ENCODE measurements at places on chromosomes 2 and 18.

DNA sequence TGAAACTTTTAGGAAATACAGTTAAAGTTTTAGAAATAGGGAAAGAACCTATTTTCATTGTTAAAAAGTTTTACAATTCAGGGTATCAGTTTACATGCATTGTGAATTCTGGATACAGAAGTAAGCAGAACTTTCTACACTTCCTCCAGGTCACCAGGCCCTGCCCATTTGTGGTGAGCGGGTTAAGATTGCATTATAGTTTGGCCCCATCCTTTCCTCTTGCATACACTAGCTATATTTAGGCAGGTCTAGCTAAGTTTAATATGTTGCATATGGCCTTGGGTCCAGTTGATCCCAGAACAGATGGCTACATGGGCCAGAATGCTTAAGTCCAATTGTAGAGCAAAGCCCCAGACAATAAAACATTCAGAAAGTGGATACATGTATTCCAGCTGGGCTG, 4.8 kb downstream of the VWA3B start:
- no peak for DNase-seq

DNA sequence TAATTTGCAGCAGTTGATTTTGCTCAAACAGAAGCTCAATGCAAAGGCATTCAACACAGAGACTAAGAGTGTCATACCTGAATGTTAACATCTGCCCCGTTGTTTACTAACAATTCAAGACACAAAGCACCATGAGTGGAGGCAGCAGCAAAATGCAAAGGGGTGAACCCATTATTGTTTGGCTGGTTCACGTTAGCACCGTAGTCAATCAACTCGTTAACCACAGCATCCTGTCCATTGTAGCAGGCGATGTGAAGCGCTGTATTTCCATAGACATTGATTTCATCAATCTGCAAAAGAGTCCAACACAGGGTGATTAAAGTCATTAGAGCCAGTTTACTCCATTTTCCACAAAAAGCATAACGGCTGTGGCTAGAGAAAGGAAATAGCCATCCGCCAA, 189.3 kb downstream of the ANKRD44 start:
- DNase-seq: no peak

DNA sequence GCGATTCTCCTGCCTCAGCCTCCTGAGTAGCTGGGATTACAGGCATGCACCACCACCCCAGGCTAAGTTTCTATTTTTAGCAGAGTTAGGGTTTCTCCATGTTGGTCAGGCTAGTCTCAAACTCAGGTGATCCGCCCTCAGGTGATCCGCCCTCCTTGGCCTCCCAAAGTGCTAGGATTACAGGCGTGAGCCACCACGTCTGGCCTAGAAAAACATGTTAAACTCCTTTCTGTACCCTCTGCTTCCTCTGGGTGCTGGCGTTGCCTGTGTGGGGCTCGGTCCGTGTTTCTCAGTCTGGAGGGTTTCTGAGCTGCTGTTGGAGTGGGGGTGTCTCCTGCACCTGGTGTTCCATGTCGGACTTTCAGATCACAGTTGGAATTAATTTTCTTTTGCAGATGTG, 17.9 kb downstream of the LDLRAD4 start:
- DNase-seq: no peak

- DNase-seq: no peak
These were observed 304.2 kb upstream of the MC4R start for GRCh38 chr18:60676815-60677214.

- no peak for DNase-seq
These were observed 24.5 kb downstream of the IRS1 start for GRCh38 chr2:226775032-226775509.

- peak; percentile 76 for DNase-seq
These were observed 96.4 kb downstream of the RTP5 start for GRCh38 chr2:241965931-241966412.

GRCh38 chr2:39881494-39881893, 102.4 kb upstream of the THUMPD2 start:
- no peak for DNase-seq

- no peak for DNase-seq
These were observed 167.1 kb upstream of the COPS8 start for GRCh38 chr2:236918545-236918944.

DNA sequence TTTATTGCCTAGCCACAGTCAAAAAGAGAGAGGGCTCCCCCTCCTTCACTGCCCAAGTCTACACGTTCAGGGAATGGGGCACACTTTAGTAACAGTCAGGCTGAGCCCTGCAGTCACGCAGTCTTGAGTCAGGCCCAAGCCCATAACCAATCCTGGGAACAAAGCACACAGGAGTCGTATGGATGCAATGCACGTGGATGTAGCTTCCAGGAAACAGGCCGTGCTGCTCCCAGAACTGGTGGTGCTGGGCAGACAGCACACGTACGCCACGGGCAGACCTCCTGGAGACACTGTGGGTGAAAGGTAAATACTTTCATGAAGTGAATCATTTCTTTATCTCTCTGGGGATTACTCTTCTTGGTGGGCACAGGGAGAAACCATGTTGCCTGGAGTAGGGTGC, 30.0 kb upstream of the MBP start:
- no peak for DNase-seq

- no peak for DNase-seq
These were observed 46.9 kb upstream of the GREB1L start for GRCh38 chr18:21194871-21195771.

- DNase-seq: no peak
These were observed 41.1 kb upstream of the VIT start for GRCh38 chr2:36655453-36655852.

GRCh38 chr2:1647417-1648240, 96.7 kb downstream of the PXDN start:
- no peak for DNase-seq

DNA sequence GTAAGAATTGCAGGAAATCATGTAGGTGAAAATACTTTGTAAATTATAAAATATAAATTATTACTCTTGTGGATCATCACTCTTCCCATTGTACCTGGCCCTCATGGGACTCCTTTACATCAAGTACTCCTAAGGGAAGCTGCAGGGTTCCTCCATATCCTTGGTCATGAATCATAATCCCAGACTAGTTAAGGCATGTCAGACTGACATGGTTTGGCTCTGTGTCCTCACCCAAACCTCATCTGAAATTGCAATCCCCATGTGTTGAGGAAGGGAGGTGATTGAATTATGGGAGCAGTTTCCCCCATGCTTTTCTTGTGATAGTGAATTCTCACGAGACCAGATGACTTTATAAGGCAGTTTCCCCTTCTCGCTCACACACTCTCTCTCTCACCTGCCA, 77.1 kb downstream of the CMPK2 start:
- no peak for DNase-seq

DNA sequence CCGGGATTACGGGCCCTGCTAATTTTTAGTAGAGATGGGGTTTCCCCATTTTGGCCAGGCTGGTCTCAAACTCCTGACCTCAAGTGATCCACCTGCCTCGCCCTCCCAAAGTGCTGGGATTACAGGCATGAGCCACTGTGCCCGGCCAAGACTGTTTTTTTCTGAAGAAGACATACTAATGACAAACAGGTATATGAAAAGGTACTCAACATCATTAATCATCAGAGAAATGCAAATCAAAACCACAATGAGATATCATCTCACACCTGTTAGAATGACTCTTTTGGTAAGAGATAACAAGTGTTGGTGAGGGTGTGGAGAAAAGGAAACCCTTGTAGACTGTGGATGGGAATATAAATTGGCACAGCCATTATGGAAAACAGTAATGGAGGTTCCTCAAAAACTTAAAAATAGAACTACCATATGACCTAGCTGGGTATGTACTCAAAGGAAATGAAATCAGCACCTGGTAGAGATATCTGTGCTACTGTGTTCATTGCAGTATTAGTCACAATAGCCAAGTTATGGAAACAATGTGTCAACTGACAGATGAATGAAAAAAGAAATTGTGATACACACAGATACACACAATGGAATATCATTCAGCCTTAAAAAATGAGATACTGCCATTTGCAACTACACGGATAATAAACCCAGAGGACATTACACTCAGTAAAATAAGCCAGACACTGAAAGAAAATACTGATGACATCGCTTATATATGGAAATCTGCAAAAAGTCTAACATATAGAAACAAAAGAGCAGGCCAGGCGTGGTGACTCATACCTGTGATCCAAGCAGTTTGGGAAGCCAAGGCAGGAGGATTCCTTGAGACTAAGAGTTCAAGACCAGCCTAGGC, 20.8 kb downstream of the SOS1 start:
- DNase-seq: peak; percentile 22

DNA sequence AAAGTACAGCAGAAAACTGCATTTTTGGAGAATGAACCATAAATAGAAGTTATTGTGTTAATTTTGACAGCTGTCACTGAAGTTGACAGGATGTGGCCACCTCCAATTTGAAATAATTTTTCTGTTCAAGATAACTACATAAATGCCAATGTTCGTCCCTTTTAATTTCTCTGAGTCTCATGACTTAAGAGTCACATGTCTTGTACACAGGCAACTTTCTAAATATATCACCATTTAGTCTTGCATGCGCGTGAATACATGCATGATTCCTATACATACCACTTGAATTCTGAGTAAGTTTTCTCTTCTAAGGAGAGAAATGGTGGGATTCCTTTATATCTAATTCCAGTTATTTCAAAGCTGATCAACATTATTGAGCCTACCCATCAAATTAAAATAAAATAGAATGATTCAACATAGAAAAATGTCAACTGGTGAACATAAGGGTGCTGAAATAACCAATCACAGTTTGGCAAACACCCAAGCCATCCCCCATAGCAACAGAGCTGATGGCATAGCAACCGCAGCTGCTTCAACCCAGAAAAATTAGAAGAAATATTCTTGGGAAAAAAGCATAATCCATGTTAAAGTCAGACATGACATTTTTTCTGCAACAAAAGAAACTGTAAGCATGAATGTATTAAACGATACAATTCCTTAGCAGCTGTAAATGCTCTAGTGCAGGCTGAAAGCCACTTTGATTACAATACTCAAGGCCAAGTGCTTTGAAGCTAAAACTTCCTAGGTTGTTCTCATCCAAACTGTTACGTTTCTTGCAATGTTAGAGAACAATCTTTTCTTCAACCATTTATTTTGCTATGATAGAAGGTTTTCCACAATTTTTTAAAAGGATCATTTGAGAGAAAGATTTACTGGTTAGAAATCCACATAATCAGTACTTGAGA, 282.7 kb downstream of the DLGAP1 start:
- DNase-seq: no peak

DNA sequence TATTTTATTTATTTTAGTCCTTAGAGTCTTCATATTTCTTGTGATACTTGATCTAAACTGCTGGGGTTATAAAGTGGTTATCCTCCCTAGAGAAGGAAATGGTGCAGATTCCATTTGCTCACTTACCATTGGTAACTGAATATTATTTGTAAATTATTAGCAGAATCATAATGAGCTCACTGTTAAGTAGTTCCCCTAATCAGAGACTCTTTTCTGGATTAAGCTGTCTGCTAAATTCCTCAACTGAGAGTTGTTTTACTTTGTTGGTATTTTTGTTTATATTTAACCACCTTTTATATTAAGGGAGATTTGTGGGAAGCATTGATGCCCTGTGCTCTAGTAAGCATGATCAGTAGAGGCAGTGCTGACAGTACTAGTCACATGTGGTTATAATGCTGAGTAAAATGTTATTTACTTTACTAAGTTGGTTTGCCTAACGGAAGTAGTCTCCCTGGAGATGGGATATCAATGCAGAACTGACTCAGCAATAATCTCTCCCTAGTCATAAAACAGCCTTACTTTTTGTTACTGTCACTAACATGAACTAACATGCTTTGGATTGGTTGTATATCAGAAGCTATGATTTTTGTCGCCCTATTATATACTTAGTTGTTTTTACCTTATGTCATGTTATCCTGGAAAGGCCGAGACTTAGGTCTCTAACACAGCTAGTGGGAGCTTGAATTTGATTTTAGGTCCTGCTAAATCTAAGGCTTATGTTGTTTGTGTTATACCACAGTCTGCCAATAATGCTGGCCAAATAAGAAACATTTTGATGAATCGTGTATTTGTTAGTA, 166.7 kb downstream of the MCFD2 start:
- DNase-seq: no peak

DNA sequence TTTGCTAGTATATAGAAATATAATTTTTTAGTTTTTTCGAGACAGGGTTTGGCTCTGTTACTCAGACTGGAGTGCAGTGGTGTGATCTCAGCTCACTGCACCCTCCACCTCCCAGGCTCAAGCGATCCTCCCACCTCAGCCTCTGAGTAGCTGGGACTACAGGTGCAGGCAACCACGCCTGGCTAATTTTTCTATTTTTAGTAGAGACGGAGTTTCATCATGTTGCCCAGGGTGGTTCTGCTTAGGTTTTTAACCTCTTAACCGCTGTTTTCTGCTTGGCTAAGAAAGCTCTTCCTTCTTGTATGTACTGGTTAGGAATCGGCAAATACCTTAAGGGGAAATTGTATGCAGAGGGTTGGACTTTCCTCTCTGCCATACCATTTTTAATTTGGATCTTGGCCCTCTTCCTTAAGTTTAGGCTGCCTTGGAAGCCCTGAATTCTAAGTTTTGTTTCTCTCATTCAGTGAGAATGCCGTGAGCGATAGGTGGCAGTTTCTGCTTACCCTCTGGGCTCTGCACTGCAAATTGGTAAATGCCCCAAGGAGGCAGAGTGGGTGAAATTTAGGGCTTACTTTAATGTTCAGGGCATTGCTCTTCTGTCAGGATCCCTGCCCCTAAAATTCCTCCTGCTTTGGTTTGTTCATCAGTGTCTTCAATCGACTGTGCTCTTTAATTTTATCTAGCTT, 32.3 kb downstream of the EML6 start:
- no peak for DNase-seq

DNA sequence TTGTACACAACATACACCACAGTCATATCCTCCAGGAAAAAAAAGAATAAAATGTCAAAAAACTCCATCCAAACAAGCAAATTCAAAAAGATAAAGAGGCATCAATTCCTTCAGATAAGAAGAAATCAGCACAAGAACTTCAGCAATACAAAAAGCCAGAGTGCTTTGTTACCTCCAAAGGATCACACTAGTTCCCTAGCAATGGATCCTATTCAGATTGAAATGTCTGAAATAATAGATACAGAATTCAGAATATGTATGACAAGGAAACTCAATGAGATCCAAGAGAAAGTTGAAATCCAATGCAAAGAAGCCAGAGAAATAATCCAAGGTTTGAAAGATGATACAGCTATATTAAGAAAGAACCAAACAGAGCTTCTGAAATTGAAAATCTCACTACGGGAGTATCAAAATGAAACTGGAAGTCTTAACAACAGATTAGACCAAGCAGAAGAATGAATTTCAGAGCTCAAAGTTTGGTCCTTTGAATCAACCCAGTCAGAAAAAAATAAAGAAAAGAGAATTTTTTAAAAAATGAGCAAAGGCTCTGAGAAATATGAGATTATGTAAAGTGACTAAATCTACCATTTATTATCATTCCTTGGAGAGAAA, 80.6 kb downstream of the TRABD2A start:
- DNase-seq: no peak

GRCh38 chr2:196607073-196607472, 32.4 kb upstream of the CCDC150 start:
- no peak for DNase-seq

DNA sequence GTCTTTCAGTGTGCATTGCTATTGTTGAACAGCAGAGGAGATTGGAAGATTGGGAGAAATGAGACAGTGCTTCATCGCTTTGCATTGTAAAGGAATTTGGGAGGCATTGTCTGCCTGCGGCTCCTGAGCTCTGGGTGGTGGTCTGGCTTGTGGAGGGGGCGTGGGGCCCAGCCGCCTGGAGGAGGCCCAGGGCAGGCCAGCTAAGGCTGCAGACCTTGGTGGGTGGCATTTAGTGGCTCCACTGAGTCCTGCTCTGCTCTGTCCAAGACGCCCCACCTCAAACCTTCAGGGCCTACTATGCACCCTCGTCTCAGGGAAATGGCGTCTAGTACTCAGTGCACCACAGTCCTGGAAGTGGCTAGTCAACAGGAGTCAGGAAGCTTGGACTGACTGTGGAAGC, 5.7 kb upstream of the HS1BP3 start:
- DNase-seq: no peak

All from activated naive CD4-positive, alpha-beta T cell treated with anti-CD3 and anti-CD28 coated beads, Interleukin-2, amount 50 U/mL, for 16 hours (primary cell).